Progenitor cell of endocrine pancreas (in vitro differentiated cells): ENCODE measurements at places on chromosomes 12 and 14.

GRCh38 chr12:76790564-76791552 lies 26.9 kb downstream of the ZDHHC17 start:
- H3K4me1 ChIP-seq: peaks cover 8% of the 10 kb centered on the region
- H3K27me3 ChIP-seq: no peaks in the 10 kb centered on the region
- H3K36me3 ChIP-seq: peaks cover 5% of the 10 kb centered on the region
- DNase-seq: no peak
- no peak overlapping the region for H3K4me3 ChIP-seq

- no peak overlapping the region for H3K27ac ChIP-seq
- DNase-seq: no peak
- H3K27me3 ChIP-seq: no peaks in the 10 kb centered on the region
- peaks cover 2% of the 10 kb centered on the region for H3K36me3 ChIP-seq
- peaks cover 23% of the 10 kb centered on the region for H3K4me1 ChIP-seq
- H3K4me3 ChIP-seq: no peak overlapping the region
These were observed 248.6 kb downstream of the BTG1 start for GRCh38 chr12:91897025-91897515.

DNA sequence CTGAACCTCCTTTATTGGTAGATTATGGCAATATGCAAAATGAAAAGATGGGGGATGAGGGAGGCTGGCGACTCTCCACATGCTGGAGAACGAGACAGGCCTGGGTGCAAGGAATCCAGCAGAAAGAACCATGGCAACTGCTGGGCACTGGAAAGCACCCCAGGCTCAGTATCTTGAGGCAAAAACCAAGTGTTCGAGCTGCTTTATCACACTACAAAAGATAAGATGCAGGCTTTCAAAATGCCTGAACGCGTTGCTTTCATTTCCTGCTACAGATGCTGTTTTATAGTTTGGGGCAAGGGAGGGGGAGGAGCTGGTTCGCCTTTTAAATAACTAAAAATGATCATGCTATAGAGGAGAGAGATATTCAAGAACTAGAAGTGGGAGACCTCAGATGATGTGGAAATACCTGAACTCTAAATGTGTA lies 38.9 kb downstream of the NIN start:
- peaks cover 3% of the 10 kb centered on the region for H3K4me1 ChIP-seq
- DNase-seq: no peak
- no peak overlapping the region for H3K27ac ChIP-seq
- no peaks in the 10 kb centered on the region for H3K36me3 ChIP-seq
- H3K27me3 ChIP-seq: peaks cover 10% of the 10 kb centered on the region

DNA sequence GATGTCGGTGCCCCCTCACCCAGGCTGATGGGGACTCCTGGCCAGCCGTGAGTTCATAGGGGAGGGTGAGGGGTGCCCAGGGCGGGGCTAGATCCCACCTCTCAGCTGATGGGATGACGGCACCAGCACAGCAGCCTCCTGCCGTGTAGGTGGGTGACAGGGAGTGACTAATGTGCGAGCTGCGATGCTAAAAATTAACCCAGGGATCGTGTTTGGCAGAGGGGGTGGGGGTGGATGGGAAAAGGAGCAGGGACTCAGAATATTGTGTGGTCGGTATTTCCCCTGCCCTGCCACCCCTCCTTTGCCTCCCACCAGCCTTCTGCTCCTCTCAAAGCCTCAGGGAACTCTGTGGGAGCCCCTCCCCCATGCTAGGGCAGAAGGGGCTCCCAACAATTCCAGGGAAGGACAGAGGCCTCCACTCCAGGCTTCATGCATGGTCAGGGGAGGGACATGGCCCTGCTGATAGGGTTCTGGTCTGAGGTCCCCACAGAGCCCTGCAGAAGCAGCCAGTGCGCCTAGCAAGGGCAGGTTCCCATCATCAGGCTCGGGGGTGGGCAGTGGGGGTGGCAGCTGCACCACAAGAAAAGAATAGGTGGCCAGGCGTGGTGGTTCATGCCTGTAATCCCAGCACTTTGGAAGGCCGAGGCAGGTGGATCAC lies 12.5 kb downstream of the TAMALIN start:
- no peak for DNase-seq
- H3K4me1 ChIP-seq: peaks cover 30% of the 10 kb centered on the region
- H3K27ac ChIP-seq: peak overlapping the region; percentile 93
- H3K27me3 ChIP-seq: peaks cover 26% of the 10 kb centered on the region
- H3K36me3 ChIP-seq: no peaks in the 10 kb centered on the region

DNA sequence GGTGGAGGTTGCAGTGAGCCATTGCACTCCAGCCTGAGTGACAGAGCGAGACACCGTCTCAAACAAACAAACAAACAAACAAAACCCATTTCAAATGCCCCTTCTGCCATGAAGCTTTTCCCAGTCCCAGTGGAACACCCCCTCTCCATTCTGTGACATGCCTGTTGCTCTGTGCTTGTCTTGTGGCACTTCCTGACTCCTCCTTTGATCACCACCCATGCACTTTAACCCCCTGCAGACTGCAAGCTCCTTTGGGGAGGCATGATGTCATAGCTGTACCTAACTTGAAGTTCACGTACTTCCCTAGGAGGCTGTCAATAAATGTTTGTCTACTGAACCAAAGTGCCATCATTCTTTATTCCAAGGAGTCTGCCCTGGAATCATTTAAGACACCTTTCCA lies 64.7 kb downstream of the TMCC3 start:
- peaks cover 12% of the 10 kb centered on the region for H3K4me1 ChIP-seq
- no peak for DNase-seq
- H3K27me3 ChIP-seq: no peaks in the 10 kb centered on the region
- H3K4me3 ChIP-seq: no peak overlapping the region
- peaks cover 9% of the 10 kb centered on the region for H3K36me3 ChIP-seq
- no peak overlapping the region for H3K27ac ChIP-seq

- H3K4me3 ChIP-seq: no peak overlapping the region
- no peak overlapping the region for H3K27ac ChIP-seq
- H3K27me3 ChIP-seq: no peaks in the 10 kb centered on the region
- H3K4me1 ChIP-seq: peaks cover 26% of the 10 kb centered on the region
These were observed 1.8 kb upstream of the CDK17 start for GRCh38 chr12:96402061-96402460.

- H3K27ac ChIP-seq: no peak overlapping the region
- H3K36me3 ChIP-seq: no peaks in the 10 kb centered on the region
- no peak for DNase-seq
These were observed 2.3 kb upstream of the ITGA5 start for GRCh38 chr12:54421175-54421878.

DNA sequence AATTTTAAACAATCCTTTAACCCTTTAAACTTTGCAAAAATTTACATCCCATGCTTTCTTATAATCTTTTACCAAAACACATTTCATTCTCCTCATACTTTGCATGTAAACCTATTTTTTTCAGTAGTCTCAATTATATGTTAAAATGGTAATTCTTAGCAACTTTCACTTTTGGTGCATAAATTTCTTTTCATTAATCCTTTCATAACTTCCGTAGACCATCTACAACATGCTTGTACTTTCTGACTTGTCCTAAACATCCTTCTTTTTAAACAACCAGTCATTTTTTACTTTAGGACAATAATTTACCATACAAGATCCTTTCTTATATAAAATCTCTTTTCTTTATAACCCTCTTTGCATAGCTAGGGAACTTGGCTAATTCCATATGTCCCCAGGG lies 19.5 kb downstream of the CCDC91 start:
- no peak for DNase-seq
- no peak overlapping the region for H3K27ac ChIP-seq
- no peak overlapping the region for H3K4me3 ChIP-seq
- H3K4me1 ChIP-seq: no peaks in the 10 kb centered on the region
- peaks cover 71% of the 10 kb centered on the region for H3K36me3 ChIP-seq

DNA sequence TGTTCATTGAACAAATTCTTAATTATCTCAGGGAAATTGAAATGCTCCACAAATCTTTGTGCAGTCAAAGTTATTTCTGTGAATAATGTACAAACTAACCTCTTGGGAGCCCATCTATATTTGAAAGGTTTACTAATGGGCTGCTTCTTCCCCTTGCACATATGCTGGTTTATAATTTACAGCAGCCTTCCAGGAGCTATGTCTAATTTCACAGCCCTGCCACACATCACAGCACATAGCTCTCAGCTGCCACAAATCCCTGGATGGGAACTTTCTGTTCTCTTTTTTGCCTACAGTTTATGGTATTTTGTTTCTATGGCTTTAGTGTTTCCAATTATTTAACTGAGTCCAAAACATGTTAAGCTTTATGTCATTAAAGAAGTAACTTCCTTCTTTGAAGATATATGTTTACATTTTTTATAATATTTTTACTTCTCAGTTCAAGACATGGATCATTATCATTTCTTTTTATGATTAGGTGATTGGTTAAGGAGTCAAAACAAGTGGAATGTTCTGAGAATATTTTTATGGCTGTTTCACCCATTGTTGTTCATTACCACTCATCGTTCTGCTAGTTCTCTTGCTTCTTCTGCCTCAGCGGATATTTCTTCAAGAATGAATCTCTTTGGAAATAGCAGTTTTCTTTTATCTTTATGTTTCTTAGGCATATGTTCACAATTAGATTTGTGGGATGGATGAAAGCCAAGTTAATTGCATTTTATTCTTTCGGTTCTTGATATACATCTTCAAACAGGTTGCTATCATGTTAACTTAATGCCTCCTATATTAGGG lies 475.6 kb upstream of the MIS18BP1 start:
- DNase-seq: no peak
- H3K27ac ChIP-seq: no peak overlapping the region
- no peaks in the 10 kb centered on the region for H3K27me3 ChIP-seq
- no peak overlapping the region for H3K4me3 ChIP-seq
- H3K4me1 ChIP-seq: no peaks in the 10 kb centered on the region
